ENCODE measurements at places on chromosomes 2 and 18.

- no peak for DNase-seq
These were observed 268.4 kb upstream of the CDH19 start for GRCh38 chr18:66872277-66872676.

- no peak for DNase-seq
These were observed 341.3 kb downstream of the TGIF1 start for GRCh38 chr18:3791238-3791637.

GRCh38 chr2:176500901-176501300 lies 231.7 kb downstream of the MTX2 start:
- DNase-seq, result no peak

DNA sequence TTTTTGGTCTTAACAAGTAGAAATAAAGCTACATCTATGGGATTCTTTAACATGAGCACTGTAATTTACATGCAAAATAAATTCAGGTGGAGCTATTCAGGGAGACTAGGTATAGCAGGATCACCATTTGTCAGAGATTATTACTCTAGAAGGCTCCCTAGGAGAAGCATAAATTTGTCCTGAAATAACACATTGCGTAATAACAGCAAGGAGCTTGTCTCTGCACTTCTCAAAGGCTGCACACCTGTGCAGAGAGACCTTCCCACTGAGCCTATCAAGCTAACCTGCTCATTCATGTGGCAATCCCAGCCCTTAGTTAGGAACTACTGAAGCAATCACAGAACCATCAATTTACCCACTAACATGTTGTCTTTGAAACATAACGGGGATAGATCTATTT lies 437.4 kb upstream of the MC4R start:
- no peak for DNase-seq

DNA sequence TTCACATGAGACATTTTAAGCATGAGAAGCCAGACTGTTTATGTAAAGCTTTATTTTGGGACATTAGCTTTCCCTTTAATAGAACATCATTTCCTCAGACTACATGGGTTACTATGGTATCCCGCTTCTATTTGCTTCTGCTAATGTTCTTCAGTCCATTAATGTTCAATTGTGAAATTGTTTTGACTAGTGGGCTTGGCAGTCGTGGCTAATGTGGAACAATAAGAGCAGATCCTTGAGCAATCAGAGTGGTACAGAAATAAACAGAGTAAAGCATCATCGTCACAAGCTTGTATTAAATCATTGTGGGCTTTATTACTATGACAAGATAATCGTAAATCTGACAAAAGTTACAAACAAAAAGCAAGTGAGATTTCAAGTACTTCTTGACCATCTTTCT lies 60.2 kb downstream of the PDE1A start:
- DNase-seq, result no peak

GRCh38 chr2:143192716-143193115 lies 63.5 kb downstream of the ARHGAP15 start:
- no peak for DNase-seq

DNA sequence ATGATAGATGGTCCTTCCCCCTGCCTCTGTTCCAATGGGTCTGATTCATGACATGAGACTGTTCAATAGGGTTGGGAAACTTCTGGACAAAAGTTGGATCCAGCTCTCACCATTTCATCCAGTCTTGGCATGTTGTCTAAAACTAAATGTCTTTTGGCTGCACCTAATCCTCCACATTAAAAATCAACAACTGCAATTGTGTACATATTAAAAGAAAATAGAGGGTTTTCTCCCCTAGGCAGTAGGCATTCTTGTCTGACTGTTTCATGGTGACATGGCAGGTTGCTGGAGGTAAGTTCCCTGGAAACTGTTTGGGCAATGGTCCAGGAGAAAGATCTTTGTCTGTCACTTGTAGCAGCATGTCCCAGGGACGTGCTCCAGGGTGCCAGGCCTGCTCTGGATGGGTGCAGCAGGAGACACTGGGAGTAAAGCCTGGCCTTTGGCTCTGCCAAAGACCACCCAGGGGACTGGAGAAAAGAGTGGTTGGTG lies 135.8 kb downstream of the TCF4 start:
- DNase-seq, result no peak

- peak; percentile 28 for DNase-seq
These were observed 124.3 kb upstream of the SLC39A10 start for GRCh38 chr2:195532628-195533271.

DNA sequence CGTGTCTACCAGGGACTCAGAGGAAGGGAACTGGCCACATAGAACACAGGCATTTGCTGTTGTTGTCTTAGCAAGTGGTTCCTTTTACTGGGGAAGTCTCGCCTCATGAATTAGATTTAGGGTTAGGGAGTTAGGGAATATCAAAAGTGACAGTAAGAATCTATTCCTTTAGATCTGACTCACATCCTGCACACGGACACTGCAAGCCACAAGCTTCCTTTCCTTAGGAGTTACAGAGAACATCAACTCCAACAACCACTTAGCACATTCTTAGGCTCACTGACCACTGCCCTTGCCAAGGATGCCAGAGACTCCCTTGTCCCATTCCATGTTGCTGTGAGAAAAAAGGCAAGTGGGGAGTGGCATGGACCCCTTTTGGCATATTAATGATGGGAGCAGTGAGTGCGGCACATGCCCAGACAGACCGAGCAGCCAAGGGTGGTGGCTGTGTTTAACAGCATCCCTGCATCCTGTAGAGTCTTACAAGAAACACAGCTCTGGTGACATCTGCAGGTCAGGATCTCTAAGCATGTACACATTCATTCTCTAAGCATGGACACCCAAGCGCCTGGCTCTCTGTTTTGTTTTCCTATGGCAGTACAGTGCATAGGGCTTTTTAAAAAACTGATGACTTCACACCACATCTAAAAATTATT lies 745.6 kb upstream of the RAB6C start:
- no peak for DNase-seq

DNA sequence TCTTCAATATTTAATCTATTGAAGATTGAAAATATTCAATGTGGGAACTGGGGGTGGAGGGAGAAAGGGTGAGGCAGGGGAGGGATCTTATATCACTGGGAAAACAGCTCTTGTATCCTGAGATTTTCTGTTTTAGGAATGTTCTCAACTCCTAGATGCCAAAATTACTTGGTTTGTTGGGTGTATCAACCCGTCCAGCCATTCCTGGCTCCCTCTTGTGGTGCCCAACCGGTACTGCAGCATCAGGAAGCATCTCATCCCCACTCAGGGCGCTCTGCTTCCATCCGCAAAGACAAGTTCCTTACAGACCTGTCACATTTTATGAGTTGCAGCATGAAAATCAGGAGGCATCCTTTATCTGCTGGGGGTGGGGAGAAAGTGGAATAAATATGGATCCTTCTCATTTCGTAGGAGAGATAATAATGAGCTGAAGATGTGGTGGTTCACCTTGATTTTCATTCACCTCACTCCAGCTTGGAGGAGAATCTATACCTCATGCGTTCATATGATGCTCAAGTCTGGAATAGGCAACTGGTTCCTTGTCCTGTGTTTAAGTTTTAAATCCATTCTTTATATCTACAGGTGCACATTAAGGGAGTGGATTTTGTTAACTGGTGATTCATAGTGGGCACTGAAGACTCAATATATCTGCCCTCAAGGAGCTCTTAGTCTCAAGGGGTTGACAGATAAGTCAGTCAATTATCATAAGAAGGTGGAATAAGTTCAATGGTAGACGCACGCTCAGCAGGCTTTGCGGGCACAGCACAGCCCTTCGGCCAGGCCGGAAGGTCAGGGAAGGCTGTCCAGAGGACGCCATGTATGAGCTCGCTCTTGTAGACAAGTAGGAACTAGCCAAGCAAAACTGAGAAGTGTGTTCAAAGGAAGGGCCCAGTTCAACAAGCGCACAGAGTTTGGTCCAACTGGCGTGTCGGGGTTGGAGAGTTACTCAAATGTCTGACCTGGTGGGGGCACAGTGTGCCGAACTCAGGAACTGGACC lies 127.3 kb downstream of the RNF144A start:
- DNase-seq, result no peak

GRCh38 chr2:230898016-230898712 lies 26.9 kb downstream of the GPR55 start:
- no peak for DNase-seq
